Anterior cingulate cortex (tissue), 58 donors: ENCODE measurements at places on chromosomes 3 and 15.

GRCh38 chr3:51968170-51968775 is 1.0 kb upstream of the PCBP4 start:
- no peak for DNase-seq

- no peak for DNase-seq
Measured at GRCh38 chr3:102034639-102035451, 185.5 kb downstream of the NFKBIZ start.

- no peak for DNase-seq
Measured at GRCh38 chr15:99744142-99744541, 10.9 kb upstream of the LYSMD4 start.

DNA sequence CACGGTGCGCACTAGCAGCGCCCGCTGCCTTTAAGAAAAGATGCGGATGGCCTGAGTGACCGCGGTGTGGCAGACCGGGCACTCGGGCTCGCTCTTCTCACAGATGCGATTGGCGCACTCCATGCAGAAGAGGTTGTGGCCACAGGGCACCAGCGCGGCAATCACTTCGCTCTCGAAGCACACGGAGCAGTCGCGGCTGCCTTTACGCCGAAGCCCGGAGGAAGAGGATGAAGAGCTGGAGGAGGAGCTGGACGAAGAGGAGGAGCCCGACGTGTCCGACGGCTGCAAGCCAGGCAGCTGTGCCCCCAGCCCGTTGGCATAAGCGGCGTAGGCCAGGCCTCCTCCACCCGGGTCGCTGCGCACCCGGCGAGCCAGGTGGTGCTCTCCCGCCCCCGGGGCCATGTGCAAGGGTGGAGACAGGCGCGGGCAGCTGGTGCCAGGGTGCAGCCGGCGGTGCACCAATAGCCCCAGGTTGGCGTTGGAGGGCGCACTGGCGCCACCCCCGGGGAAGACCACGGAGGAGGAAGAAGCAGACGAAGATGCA is 2.6 kb downstream of the MEX3B start:
- no peak for DNase-seq

DNA sequence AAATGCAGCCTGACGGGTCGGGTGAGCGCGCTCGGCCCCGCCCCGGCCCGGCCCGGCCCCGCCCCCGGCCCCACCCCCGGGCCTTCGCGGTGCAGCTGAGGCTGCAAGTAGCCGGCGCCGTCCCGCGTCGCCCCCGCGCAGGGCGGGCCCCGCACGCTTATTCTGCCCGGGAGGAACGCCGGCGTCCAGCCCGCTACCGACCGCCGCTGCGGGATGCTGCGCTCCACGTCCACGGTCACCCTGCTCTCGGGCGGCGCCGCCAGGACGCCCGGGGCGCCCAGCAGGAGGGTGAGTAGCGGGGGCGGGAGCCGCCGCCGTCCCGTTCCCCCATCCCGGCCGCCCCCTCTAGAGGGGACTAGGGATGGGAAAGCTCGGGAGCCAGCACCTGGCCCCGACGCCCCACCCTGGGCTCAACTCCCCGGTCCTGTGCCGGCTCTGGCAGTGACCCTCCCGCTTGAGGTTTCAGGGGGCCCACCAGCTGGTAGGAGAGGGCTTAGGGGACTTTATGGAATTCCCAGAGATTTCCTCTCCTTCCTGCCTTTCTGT is at the start of gene MYZAP:
MYZAP (plus strand) TSS at position 83 of the 546 bp plus-strand sequence; CDS start at position 214, 131 bp downstream.
- DNase-seq, result no peak

DNA sequence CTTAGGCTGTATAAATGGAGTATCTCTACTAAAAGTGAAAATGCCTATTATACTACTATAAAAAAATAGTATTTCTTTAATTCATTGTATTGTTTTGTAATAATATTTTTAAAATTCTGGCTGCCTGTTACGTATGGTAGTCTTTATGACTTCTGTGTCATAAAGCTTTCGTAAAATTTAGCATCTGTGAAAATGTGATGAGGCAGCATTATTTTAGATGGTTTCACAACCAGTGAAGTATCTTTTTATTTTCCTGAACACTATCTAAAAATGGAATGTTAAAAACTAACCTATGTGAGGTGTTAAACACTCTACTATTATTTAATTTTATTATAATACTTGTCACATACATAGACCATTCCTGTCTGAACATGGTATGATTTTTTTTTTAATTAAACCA is 46.2 kb downstream of the LRCH3 start:
- no peak for DNase-seq

DNA sequence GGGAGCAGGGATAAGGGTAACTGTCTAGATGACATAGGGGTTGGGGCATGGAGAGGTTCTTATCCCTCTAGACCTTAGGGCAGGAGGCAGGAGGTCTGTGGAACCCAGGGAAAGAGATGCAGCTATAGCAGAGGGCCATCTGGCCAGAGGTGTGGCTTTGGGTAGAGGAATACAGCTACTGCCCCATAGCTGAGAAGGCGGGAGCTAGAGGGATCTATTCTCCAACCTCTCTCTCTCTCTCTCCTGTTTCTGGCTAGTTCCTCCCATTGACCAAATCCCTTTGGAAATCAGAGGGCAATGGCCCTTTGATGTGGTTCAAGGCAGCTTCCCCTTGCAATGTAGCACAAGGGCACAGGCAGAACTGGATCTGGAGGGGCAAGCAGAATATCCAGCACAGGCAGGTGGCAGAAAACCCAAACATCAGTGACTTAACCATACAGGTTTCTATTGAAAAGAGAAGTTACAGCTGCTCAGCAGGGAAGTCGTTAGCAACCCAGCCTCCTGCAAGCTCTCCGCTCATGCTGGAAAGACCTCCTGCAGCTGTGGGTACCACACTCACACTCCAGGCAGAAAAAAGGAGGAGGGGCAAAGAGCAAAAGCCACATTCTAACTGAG is 22.3 kb upstream of the LMOD3 start:
- DNase-seq, result no peak

DNA sequence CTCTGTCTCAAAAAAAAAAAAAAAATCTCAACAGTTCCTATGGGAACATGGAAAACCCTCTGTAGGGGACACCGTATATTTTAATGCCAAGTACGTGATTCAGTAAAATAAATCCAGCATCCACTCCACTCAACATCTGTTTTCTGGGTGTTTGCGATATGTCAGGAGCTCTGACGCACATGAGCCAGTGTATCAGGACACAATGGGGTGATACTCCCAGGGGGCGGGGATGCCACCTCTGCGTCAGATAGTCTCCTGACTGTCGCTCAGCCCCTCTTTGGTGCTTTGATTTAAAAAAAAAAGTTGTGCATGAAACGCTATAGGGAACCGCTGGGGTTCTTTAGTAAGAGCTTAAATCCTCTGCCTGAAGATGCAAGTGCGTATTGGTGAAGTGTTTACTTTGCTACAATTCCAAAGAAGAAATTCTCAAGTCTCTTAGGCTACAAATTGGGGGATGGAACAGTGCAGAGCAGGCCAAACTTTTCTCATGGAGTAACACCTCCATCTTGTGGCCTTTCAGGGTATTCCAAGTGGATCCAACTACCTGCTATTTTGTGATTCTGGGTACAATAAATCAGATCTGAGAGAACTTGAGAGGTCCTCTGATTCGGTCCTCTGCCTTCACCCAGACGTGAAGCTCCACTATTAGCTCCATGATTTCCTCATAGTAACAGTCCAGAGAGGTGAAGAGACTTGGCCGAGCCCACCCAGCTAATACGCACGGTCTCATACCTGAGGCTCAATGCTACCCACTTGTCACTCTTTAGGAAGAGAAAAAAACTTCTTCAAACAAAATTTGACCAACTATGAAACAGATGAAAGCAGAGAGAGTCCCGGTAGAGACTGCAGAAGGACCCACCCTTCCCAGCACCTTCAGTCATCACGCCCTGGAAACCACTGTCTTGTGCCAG is 9.3 kb upstream of the NR2E3 start:
- DNase-seq, result no peak

- no peak for DNase-seq
Measured at GRCh38 chr15:91624353-91624968, 229.0 kb upstream of the SLCO3A1 start.

GRCh38 chr3:46931631-46932331 is 44.8 kb downstream of the CCDC12 start:
- no peak for DNase-seq

DNA sequence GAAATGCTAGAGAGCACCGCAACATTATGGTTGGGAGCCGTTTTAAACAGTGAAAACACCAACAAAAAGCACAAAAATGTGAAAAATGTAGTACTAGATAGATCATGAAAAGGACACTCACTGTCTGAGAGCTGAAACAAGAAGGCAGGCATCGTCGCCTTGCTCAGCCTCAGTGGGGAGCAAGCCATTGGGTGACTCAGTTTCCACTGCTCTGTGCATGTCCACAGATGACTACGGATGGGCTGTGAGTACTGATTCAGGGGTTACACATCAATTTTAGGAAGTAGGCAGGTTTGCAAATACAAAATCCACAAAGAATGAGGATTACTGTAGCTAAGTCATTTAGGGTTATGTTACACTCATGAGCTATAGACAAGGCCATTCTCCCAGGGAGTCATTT is 10.8 kb downstream of the NOX5 start:
- DNase-seq, result no peak

GRCh38 chr3:71303627-71304200 is 279.8 kb downstream of the FOXP1 start:
- no peak for DNase-seq

GRCh38 chr15:33048255-33048654 is 146.3 kb downstream of the FMN1 start:
- no peak for DNase-seq

DNA sequence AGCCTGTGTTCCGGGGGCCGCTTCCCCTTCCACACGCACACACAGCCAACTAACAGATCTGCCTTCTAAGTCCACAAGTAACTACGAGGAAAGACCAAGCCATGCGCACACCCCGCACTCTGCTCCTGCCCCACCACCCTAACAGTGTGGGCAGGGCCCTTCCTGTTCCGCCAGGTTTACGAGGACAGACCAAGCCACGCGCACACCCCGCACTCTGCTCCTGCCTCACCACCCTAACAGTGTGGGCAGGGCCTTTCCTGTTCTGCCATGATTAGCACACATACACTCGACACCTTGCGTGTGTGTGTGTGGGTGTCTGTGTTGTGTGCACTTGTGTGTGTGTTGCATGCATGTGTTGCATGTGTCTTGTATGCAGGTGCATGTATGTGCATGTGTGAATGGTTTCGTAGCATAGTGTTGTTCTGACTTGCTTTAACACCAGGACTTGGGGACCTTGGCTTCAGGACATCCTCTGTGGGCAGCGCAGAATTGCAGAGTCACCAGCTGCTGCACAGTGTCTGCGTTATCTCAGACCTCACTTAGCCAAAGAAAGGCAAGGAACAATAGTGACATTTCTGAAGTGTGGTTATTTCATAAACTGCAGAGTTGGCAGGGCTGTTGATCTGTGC is 114.4 kb downstream of the CHSY1 start:
- no peak for DNase-seq

DNA sequence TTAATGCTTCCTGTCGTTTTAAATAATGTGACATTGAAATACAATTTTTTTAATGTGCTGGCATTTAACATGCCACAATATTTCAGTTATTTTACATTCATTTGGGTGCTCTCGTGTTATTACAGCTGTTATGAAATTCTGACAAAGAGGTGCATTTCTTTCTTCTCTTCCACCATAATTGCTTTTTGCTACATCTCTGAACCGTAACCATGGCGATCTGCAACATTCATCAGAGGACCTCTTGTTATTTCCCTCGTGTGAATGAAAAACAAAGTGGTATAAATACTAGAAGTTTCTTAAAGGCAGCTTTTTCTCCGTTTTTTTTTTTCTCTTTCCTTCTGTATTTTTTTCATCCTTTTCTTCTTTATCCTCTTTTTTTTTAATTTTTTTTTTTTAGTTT is 316.4 kb downstream of the MCTP2 start:
- no peak for DNase-seq

DNA sequence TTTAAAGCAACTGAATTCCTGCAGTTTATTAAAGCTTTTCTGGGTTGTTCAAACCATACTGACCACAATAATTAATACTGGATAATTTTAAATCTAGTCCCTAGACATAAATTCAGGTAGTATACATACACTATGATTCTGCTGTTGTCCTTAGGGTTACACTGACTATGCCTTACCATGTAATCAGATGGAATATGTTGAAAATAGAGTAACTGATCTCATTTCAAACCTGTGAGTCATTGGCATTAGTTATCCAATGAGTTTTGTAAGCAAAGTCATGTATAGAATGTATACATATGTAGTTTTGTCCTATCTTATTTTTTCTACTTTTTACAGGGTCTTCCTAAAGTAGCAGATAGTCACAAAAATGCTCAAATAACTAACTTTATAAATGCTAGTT is 517.1 kb upstream of the CCDC54 start:
- DNase-seq, result no peak

DNA sequence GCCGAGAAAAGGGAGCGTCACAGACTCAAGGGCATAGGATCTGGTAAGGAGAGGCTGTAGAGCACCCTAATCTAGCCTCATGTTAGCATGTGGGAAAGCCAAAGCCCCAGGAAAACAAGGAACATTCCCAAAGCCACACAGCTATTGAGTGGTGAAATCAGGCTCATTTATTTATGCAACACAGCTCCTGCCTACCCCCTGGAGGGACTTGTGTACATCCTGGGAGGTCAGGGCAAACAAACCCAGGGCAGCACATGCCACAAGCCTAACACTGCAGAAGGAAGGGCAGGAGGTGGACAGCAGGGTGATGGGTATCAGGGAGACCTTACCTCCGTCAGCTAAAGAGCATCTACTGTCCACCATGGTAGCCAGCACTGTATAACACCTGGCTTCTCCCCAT is 283.5 kb downstream of the RPLP1 start:
- no peak for DNase-seq

- DNase-seq, result peak; percentile 51
Measured at GRCh38 chr3:49534581-49535441, 19.5 kb upstream of the BSN start.

- DNase-seq, result no peak
Measured at GRCh38 chr3:42752441-42752840, 20.6 kb downstream of the CCDC13 start.

DNA sequence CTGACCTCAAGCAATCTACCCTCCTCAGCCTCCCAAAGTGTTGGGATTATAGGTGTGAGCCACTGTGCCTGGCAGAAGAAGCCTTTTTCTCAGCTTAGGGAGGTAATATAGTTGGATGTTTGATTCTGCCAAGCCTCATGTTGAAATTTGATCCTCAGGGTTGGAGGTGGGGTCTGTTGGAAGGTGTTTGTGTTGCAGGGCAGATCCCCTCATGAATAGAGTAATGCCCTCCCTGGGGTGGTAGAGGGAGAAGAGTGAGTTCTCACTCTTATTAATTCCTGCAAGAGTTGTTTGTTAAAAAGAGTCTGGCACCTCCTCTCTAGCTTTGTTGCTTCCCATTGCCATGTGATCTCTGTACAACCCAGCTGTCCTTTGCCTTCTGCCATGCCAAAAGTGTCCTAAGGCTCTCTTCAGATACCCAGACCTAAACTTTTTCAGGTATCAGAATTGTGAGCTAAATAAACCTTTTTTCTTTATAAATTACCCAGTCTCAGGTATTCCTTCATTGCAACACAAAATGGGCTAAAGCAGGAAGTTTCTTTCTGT is 16.4 kb downstream of the NECTIN3 start:
- no peak for DNase-seq
